Coronary artery (tissue), 2 donors: ENCODE measurements at places on chromosomes 2 and 18.

GRCh38 chr2:72605836-72606442 lies 219.9 kb downstream of the EXOC6B start:
- no peak for DNase-seq

DNA sequence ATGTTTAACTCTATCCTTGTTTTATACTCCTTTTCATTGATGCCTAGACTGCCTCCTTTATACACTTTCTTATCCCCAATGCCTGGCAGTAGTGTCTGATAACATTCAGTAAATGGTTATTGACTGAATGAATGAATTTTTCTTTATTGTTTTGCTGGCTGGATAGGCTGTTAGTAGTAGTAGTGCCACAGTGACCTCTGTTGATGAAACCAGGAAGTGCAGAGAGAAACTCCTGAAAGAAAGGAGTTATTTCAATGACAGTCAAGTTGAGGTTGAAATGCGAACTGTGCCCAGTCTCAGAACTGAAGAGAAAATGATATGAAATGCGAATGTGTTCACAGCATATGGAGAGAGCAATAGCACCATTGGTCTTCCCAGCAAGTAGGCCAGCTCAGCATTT lies 26.8 kb upstream of the SLC9A2 start:
- no peak for DNase-seq

DNA sequence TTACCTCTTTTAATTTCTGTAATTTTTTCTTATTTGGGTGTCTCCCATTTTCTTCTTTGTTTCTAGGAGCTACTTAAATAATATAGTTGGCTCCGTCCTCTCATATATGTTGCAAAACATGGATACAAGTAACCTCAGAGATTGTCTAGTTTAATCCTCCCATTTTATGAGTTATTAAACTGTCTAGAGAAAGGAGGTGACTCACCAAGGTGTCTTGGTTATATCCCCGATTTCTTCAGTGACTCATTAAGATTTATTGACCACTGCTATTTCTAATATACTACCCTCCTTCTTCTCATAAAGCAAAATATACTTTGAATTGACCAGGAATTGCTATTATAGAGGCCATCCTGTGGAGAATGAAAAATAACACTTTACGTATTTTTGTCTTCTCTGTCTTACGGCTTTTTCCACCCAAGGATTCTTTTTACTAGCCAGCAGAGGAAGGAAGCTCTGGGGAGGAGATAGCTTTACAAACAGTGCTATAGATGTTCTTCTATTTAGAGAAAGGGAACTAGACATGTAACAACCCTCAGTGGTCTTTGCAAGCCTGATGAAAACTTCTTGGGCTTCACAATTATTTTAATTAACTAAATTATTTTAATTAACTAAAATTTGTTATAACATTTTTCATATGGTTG lies 300.4 kb upstream of the TNP1 start:
- no peak for DNase-seq

DNA sequence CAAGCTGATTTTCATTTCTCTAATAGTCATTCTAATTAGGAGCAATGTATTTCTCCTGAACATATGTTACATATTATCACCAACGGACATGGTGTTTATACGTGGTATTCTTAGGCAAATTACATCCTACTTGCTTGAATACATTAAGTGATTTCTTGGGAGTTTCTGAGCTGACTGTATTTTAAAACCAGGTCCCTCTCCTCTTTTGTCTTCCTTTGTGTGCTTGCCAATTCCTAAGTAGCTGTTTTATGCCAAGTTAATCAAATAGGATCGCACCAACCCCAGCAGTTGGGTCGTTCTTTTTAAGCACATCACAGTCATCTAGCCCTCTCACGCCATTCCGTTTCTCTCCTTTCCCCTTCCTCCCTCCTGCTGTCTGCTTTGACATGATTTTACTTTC lies 75.4 kb upstream of the MAP2 start:
- no peak for DNase-seq

DNA sequence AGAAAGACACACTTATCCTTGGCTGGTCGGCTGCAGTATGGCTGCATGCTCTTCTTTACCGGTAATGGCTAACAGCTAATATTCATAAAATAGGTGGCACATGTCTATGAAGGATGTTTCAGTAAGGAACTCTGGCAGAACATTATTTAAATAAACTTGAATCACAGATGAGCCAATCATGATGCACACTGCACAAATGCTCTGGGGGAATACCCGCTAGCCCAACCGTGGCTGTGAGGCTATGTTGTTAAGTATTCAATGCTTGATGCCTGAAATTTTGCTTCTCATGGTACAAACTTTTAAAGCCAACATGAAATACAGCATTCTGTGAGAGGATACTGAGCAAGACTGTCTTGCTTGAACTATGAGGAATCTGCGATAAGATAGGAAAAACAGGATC lies 505.8 kb downstream of the ZEB2 start:
- no peak for DNase-seq
